ENCODE measurements at places on chromosomes 7 and 10.

GRCh38 chr7:116859323-116859722 is 3.1 kb upstream of the CAPZA2 start:
- no peak for DNase-seq

- no peak for DNase-seq
These were observed 141.7 kb upstream of the SEMA3A start for GRCh38 chr7:84336303-84336702.

- no peak for DNase-seq
These were observed 759.9 kb downstream of the LRMDA start for GRCh38 chr10:76191336-76191735.

DNA sequence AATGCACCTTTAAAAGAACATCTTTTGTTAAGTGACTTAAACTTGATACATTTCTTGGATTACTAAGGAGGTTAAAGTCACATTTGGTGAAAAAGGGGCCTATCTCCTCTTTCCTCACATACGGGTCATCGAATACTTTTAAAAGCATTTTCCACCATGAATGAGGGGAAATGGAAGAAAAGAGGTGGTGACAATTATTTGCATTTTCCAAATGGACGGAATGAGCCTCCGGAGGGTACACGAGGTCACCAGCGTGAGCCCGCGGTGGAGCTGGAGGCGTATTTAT is 1.0 kb upstream of the BMPR1A start:
- DNase-seq = no peak

DNA sequence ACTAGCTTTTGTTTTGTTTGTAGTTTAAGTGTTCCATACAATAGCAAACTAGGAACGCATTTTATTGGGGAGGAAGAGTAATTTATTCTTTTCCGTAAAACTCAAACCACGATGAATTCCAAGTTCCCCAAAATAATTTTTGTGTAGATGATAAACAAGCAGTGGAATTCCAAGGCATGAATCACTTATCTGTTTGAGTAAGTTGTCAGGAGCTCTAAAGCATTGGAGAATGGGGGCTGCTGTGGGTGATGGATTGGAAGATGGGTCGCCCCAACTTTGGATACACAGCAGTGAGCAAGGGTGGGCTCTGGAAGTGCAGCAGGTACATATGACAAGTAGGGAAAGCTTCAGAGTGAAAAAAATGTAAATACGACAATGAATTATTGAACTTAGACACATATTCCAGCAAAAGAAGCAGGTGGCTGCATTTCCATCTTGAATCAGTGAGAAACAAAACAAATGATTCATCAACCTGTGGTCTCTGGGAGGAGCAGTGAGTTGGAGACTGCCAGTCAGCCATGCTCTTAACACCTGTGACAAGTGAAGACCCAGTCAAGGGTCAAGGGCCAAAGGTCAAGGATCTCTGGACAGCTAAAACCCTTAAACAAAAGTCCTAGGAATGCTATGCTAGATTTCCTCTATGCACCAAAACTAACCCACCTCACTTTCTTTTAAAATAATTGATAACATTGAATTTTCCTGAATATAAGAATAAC is 34.2 kb upstream of the ADRB1 start:
- no peak for DNase-seq

GRCh38 chr10:94549221-94549620 is 3.6 kb downstream of the HELLS start:
- DNase-seq = no peak

DNA sequence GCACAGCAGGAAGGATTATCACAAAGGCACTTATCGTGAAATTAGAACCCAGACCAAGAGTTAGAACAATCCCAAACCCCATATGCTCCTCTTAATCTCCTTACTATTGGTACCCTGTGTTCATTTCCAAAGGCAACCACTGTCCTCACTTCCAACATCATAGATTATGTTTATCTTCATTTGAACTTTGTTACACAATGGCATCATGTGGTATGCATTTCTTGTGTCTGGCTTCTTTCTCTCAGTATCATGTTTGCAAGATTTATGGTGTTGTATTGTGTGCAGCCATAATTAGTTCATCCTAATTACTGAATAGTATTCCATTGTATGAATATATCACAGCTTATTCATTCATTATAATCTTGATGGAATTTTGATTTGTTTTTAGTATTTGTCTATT is 124.6 kb upstream of the SEC61G start:
- no peak for DNase-seq

DNA sequence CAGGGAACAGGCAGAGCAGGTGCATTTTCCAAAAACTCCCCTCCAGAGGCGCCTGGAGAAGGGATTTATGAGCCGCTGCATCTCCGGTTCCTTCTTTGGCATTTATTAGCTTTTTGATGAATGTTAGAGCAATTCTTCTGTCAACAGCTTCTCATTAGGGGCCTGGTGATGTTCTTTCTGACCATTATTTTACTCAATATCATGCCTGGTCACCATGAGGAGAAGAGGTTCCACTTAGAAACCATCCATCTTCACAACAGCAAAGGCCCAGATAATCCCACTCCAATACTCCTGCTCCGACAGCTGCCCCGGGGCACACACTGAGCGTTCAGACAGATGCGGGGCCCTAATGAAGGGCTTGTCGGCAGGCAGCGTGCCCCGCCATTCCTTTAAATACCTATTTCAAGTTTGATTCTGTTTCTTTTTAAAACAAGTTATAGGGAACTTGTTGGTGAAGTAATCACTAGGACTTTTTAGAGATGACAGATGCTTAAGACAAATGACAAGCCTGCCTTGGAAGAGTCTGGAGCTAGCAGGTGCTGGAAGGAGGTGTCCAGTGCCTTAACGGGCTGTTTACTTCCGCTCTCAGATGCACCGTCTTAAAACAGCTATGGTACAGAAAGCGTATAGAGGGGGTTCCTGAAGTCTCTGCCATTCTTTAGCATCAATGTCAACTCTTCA is 31.7 kb downstream of the ECHDC3 start:
- no peak for DNase-seq

GRCh38 chr7:111762211-111762610 is 199.9 kb upstream of the IMMP2L start:
- DNase-seq = no peak

DNA sequence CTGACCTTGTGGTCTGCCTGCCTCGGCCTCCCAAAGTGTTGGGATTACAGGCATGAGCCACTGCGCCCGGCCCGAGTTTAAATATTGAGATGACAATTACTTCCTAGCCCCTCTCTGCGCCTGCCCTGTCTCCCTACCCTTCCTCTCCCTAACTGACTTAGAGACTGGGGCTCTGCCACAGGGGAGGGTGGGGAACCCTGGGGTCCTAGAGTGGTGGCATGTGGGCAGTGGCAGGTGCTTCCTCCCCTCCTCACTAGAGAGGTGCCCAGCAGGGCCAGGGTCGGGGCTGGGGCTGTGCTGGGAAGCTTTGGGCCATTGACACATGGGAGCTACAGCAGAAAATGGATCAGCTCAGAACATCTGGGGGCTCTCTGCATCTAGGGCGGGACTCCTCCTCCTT is 7.0 kb upstream of the ACHE start:
- DNase-seq = no peak

DNA sequence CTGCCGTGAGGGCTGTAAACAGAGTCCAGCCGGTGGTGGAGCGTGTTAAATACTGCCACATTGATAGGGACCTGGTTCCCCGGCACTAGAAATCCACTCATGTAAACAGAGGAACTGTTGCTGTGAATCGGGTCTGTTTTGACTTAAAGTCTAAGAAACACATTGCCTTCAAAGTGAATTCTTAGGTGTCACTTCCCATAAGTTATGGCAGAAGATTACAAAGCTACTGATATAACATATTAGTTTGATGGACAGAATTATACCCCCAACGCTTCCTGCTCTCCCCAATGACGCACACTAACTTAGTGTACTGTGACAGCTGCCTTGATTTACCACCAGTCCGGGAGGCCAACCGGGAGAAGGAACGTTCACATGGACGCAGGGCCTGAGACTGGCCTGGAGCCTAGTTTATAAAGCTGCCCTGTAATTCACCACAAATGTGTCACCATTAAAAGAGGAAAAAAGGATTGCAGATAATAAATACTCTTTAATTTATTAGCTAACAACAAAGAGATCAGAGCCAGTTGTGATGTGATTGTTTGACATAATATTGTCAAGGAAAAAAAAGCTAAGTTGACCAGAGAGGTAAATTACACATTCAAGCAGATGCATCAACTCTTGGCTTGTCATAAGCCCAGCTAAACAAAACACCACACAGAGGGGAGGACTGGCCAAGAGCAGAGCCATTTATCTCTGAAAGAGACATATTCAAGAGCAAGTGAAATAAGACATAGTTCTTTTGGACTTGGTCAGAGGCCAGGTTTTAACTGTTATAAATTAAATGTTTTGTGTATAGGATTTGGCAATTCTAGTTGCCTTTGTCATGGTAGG is 820.6 kb downstream of the LRMDA start:
- DNase-seq = no peak
